ENCODE measurements at places on chromosomes 2 and 18.

DNA sequence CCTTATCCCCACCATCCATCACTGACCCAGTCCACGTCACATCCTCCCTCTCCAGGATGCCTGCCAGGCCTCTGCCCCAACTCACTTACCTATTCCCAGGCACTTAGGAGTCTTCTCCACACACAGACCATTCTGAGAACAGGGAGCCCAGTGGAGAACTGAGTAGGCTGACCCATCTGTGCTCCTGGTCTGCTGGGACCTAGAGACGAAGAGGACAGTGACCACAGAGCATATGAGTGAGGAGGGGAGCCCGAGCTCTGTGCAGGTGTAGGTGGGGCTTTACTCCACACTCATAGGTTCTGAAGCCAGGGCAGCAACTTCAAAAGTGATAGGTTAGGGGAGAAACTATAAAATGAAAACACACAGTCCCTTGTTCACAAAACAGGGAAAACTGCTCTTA lies 130.0 kb downstream of the NDUFA10 start:
- no peak for DNase-seq

DNA sequence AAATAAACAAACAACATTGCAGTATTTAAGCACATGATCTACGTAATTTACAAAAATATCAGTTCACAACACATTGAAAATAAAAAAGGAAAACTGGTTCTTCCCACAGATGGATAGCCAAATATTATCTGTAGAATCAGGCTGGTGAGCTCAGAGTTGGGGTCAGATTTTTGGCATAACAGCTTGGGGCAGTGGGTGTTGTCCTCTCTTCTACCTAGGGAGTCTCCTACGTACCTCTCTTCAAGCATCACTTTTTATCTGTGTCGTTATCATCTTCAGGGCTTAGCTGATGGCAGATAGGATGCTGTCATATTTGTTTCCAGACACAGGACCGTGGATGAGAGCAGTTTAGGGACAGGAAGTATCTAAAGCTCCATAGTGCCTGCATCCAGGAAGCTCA lies 46.2 kb downstream of the EMILIN2 start:
- DNase-seq = no peak

GRCh38 chr2:128496700-128497099 lies 178.0 kb upstream of the HS6ST1 start:
- DNase-seq = no peak

DNA sequence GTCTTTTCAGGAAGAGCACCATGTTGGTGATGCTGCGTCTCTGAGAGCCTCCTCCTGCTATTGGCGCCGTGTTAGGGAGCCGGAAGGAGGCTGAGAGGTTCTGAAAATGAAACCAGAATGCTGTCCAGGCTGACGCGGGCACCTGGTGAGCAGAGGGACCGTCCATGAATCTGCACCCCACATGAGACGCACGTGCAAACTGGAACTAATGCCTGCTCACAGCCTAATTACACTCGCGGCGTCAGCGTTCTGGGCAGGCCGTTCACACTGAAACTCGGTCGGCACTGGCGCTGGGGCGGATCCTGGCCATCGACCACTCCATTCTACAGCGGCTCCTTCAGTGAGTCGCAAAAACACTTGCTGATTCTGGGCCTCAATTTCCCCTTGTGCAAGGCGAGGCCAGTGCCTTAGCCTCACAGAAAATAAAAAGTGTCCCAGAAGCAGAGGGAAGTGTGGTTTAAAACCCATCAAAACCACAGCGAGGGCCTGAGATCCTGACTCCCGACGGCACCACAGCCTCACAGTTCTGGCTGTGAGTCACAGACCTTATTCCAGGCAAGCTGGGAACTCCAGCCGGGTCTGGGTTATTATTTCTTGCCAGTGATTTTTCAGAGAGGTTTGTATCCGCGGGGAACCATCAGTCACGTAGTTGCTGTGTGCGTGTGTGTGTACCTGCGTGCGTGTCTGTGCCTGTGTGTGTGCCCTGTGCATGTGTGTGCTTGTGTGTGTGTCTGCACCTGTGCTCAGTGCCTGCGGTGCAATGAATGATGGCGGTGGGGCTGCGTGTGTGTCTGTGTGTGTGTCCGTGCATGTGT lies 49.1 kb upstream of the CTDP1 start:
- no peak for DNase-seq

GRCh38 chr2:219522111-219523030 lies 8.1 kb downstream of the ASIC4 start:
- no peak for DNase-seq

DNA sequence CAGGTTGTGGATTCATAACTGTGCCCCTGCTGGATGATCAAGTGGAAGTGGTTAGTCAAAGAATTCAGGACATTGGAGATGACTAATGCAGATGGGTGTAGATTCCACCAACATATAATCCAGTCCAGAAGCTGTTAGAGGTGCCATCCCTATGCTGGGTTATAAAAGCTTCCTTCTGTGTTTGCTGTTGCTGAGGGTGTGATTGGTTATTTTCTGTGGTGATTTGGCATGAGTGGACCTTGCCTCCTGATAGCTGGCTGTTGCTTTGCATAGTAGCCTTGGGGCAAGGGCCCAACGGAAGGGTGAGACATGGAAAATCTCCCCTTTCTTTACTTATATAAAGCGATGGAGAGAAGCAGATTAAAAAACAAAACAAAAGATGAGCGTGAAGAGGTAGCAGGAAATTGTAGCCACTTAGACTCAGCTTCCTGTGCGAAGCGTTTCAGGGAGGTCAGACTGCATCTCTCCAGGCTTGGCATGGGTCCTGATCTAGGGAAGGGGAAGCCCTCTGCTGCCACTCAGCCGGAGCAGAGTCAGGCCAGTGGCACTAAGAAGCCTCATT lies 190.4 kb downstream of the FMNL2 start:
- DNase-seq = no peak

DNA sequence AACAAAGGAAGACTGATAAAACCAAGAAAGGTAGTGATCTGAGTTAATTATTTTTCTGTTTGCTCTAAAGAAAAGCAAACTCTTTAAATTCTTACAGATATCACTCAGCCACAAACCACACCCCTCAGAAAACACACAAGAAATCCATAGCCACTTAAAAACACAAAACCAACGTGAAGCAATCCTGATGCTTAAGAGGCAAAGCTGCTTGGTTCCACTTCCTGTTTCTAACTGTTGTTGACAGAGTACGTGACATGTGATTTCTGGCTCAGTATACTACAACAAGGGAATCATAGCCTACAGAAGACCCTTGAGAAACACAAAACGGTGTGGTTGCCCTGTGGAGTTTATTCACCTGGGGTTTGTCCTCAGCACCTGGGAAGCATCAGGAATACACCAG lies 240.9 kb upstream of the APCDD1 start:
- DNase-seq = no peak

DNA sequence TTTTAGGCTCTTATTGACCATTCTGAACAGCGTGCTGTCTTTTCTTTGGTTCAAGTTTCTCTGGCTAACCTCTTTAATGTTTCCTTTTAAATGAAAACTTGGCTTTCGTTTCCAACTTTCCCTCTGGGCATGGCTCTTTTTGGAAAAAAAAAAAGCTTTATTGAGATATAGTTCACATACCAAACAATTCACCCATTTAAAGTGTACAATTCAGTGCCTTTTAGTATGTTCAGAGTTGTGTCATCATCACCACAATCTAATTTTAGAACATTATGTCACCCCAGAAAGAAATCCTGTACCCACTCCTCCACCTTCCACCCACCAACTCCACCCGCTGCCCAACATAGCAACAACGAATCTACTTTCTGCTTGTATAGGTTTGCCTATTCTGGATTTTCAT lies 322.4 kb downstream of the ADCYAP1 start:
- no peak for DNase-seq

DNA sequence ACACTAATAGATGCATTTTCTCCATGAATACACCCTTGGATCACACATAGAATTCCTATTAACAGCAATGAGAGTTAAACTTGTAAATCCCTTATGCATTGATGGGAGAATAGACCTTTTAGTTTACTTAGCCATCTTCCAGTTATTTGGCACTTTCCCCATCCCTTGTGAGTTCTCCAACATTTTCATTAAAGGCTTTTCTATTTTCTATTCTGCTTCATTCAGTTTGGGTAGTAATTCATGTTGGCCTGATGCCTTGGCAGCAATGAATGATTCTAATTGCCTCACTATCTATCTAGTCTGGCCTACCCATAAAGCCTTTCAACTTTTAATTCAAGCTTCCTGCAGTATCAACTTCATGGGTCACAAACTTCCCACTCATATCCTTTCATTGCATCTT lies 32.3 kb downstream of the TBR1 start:
- DNase-seq = no peak

- DNase-seq = no peak
Measured at GRCh38 chr2:235561450-235561849, 67.6 kb downstream of the AGAP1 start.

Measured in stimulated activated CD4-positive, alpha-beta T cell treated with anti-CD3 and anti-CD28 coated beads, Interleukin-4, amount 100 ng/mL, for 4 hours (primary cell).